AG04450 (cell line): ENCODE measurements at places on chromosomes 16 and 17. TPM values are rescaled to one million over a fixed set of nuclear protein-coding genes. Genes with fewer than 3 reads are reported as not detected.

CDH1 gene
- 0.06 TPM in 1 of 2 replicates, not detected in the other for polyA plus RNA-seq

TMEM219 gene
- 88.6 and 107 TPM in 2 replicates for polyA plus RNA-seq

SLC6A2 gene
- not detected in 2 replicates for polyA plus RNA-seq

ZNF287 gene
- 6.3 and 7.9 TPM in 2 replicates for polyA plus RNA-seq

DNA sequence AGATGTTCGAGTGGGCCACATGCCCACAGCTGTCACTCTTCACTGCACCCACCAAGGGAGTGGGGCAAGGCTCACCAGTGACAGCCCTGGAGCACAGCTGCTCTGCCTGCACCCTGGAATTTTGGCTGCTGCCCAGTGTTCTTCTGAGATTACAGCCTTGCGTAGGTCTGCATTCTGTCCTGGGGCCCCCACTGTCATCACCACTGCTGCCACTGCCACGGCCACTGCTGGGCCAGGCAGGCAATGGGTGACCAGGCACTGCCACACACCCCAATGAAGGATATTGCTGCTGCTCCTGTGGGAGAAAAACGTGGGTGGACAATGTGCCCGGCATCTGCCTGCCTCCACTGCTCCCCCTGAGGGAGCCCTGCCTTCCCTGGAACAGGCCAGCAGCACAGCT is 1717.0 kb downstream of the TP53TG3F start:
- DNase-seq, result no peak

DNA sequence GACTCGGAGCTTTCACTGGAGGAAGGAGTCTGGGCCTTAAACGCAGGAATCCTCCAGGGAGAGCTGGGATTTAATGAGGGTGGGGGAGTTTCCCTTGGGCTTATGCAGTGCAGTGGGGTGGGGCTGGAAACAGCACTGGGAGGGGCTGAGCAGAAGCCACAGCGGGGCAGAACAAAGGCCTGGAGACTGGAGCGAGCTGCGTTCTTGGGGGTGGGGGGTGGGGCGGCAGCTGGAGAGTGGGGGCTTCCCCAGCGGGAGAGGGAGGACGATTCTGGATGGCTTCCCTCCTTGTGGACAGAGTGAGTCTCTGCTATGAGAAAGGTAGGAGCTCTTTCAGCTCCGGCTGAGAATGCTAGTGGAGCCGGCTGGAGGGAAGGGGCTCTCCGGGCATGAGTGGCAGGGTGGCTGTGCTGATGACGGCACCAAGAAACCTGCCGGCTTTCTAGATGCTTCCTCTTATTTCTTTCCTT is 406.0 kb downstream of the SEC14L1 start:
- DNase-seq, result no peak

DNA sequence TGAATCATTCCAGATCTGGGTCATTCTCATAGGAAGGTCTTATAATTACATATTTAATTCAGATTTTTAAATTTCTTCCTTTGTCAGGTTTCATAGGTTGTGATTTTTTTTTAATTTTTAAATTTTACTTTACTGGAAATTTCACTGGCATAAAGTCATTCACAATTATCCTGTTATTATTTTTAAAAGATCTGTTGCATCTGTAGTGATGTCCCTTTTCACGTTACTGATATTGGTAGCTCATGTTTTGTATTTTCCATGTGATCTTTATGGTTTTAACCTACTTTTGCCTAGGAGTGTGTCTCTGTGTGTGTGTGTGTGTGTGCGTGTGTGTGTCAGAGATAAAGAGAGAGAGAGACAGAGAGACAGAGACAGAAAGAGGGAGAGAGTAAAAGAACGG is 216.6 kb upstream of the KCNJ16 start:
- no peak for DNase-seq

- no peak for DNase-seq
These were observed 19.7 kb downstream of the ADCY9 start for GRCh38 chr16:4096509-4096908.

DNA sequence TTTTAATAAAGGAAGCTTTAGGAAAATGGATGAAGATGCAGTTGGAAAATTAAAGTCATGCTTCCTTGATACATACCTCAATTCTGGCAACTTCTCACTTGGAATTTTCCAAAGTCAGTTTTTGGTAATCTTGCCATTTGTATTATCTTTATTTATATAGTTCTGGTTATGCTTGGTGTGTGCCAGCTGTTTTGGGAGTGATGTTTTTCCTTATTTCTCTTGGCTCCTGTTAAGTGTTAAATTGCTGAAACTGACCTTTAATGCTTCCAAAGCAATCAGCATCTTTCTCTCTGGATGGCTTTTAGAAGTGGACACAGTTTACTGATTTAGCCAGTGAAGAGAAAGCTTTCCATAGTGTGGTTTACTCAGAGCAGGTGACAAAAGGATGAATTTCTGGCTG is 70.1 kb upstream of the HAS3 start:
- no peak for DNase-seq

GRCh38 chr16:78939597-78939996 is 660.9 kb downstream of the MAF start:
- DNase-seq, result no peak

DNA sequence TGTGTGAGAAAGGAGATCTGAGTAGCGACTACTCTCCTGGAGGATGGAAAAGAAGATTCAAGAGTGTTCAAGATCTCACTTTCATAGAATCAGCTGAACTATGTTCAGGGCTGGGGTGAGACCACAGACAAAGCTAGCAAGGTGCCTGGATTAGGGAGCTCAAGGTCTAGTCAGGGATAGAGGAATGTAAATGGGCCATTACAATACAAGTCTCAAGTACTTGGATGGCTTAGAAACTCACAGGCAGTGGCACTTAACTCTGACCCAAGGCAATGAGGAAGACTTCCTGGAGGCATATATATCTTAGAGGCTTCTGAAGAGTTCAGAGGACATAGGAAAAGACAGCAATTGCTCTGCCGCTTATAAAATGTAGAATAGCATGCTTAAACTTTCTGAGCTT is 184.9 kb upstream of the CDH11 start:
- DNase-seq, result no peak

GRCh38 chr17:45029758-45030423 is 21.5 kb downstream of the DCAKD start:
- no peak for DNase-seq

DNA sequence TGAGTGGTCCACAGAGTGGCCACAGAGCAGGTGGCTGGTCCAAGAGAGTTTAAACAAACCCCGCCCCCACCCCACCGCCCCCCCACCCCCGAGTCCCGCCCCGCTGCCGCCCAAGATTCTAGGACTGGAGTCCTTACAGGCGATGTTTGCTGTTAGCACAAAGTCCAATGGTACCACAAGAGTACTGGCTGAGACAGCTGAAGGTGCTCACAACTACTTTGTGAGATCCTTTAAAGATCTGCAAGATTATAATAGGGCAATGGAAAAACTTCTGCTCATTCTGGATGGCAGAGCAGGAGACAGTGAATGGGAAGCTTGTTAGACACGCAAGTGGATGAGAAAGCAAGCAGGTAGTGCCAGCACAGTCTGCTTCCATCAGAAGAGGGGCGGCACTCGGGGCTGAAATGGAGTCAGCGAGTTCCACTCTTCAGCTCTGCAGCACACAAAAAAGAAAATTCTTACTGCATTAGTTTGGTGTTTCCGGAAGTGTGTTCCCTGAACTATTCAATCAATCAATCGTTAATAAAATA is 4.7 kb upstream of the TEKT3 start:
- DNase-seq, result no peak

DNA sequence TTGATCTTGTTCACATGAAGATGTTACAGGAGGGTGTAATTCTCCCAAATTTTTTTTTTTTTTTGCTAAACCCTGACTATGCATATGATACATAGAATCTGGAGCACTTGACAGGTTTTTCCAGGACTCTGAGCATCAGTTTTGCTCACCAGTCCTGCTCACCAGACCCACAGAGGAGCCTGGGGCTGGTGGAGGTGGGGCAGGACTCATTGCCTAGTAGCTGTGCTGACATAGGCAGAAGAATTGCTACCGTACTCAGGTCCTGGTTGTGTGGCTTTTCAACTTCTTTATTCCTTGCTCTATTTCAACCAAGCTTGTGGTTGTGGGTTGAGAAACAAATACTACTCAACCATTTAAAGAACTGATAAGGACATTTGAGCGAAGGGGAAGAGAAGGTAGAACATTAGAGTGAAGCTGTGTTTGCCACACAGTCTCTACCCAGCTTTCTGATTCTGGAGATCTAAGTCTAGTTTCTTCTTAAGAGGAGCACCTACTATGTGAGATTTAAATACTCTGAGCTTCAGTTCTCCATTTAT is 212.4 kb downstream of the UTP18 start:
- no peak for DNase-seq

DNA sequence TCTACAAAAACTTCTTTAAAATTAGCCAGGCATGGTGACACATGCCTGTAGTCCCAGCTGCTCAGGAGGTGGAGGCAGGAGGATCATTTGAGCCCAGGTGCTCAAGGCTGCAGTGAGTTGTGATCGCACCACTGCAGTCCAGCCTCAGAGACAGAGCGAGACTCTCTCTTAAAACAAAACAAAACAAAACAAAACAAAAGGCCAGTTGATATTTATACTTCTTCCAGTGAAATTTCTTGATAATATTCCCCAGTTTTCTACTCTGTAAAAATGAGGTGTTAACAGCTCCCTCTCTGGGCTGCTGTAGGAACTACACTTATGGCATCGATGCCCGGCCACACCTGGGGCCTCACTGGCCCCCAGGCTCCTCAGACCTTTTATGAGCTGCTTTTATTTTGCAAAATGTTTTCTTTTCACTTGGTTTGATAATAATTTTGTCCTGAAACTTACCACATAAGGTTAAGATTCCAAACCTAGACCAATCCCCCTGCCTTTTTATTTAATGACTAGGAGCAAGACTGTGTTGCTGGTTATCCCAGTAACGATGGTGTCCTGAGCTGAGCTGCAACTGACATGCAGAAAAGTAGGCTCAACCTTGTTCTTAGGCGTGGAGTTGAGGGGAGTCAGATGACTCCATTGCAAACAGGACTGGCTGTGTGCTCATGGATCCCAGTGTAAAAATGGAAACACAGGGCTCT is 17.6 kb downstream of the MAPK8IP3 start:
- no peak for DNase-seq

DNA sequence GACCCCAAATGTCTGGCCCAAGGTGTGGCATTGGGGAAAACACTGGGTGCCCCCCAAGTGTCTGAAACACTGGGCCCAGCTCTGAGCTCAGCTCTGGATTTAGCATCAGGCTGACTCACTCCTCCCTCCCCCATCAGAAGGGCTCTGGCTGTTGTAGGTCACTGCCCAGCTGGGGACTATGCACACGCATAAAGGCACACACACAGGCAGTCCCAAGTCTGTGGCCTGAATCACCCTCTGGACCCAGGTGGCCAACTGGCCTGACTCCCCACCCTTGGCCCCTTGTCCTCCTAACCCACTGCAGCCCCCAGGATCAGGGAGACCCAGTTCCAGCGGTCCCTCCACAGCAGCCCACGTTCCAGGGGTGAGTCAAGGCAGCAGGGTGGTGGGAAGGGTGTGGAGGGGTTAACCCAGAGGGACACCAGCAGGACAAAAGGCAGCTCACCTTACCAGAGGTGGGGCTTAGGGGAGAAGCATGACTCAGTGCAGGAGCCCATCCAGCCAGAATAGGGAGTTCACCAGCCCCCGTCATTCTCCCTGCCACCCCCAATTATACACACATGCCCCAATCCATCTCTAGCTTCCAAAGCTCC is 47.0 kb downstream of the MYO18A start:
- DNase-seq, result no peak

- no peak for DNase-seq
These were observed 4.5 kb downstream of the ARHGDIA start for GRCh38 chr17:81866440-81867169.

DNA sequence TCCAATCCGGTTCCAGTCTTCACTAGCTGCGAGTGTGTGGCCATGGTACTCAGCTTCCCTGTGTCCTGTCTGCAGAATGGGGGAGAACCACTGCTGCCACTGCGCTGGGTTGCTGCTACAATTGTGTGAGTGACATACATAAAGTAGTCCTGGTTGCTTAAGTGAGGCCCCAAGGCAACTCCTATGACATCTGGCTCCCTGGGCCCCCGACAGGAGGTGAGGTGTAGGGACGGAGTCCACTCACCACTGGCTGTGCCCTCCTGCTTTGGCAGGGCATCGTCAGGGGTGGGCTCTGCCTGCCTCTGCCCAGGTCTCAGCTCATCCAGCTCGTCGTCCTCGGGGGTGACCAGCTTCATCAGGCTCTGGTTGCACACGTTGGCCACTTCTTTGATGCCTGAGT is 20.4 kb downstream of the VAC14 start:
- no peak for DNase-seq

DNA sequence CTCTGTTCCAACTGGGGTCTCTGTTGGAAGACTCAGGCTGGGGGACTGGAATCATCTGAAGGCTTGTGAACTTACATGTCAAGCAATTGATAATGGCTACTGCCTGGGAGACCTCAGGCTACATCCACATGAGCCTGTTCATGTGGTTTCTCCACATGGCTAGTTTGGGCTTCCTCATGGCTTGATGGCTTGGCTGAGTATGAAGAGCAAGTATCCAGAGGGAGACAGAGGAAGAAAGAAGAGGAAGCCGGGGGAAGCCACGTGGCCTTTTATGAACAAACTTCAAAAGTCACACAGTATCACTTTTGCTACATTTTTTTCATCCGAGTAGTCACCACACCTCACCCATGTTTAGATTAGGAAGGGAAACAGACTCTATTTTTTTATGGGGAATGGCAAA is 158.9 kb downstream of the TRIM37 start:
- DNase-seq, result no peak

- DNase-seq, result no peak
These were observed 34.6 kb upstream of the MYOCD start for GRCh38 chr17:12631076-12631475.

- no peak for DNase-seq
These were observed 9.0 kb upstream of the MTSS2 start for GRCh38 chr16:70694868-70695218.

GRCh38 chr17:17694169-17695081 is 13.2 kb downstream of the RAI1 start:
- no peak for DNase-seq

DNA sequence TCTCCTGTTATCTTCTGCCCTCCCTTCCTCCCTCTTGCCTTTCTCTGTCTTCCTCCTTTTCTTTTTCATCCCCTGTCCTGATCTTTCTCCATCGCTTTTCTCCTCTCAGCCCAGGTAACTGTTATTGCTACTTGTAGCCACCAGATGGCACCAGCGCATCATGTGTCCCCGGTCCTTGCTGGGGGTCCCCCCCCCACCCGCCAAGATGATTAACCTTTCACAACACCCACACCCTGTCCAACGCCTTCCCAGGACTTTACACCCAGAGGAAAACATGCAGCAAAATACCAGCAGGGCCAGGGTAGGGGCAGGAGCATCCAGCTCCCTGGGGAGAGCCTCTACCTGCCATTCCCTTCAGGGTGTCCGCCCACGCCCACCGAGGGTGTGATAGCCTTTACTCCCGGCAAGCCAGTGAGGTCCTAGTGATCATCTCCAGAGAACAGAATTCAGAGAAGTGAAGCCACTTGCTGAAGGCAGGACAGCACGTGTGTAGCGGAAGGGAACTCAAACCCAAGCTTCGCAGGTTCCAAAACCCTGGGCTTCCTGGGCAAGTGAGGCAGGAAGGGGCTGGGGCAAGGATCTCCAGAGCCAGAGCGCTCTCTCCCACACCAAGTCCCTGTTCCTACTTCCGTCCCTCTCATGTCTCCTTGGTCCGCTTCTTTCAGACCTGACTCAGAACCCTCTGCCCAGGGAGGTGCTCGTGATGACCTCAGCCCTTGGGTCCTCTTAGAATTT is 13.4 kb upstream of the TAC4 start:
- DNase-seq, result no peak

- DNase-seq, result no peak
These were observed 6.6 kb upstream of the BMERB1 start for GRCh38 chr16:15427648-15428239.
